ENCODE measurements at places on chromosomes 2 and 18. TPM values are rescaled to one million over a fixed set of nuclear protein-coding genes. Genes with fewer than 3 reads are reported as not detected.

SPP2 gene
- polyA plus RNA-seq = not detected

ASB18 gene
- polyA plus RNA-seq = not detected

INO80D gene
- polyA plus RNA-seq = 21.4 TPM

TPO gene
- polyA plus RNA-seq = not detected

DNA sequence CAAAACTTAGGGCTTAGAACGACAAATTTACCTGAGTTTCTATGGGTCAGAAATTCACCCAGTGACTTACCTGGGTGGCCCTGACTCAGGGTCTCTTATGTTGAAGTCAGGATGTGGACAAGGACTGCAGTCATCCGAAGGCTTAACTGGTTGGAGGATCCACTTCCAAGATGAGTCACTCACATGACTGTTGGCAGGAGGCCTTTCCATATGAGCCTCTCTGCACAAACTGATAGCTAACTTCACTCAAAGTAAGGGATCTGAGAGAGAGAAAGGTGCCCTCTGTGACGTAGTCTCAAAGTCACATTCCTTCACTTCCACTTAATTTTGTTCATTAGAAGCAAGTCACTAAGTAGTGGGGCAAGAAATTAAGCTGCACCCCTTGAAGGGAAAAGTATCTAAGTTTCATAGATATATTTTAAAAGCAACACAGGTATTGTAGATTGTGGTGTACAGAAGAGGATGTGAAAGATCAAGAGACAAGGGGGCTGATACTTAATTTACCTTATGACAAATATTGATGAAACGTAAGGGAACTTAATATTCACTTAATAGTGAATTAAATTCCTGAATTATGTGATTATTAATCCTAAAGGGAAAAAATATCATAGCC is 48.4 kb downstream of the TANK start:
- H3K27me3 ChIP-seq = no peaks in the 10 kb centered on the region
- no peak overlapping the region for H3K4me3 ChIP-seq
- DNase-seq = no peak
- peaks cover 10% of the 10 kb centered on the region for H3K36me3 ChIP-seq

- DNase-seq = no peak
- H3K27ac ChIP-seq = no peak overlapping the region
- H3K36me3 ChIP-seq = no peaks in the 10 kb centered on the region
- H3K4me1 ChIP-seq = no peaks in the 10 kb centered on the region
- no peaks in the 10 kb centered on the region for H3K27me3 ChIP-seq
Observed at GRCh38 chr2:150495993-150496627, 8.6 kb upstream of the RND3 start.

- no peak overlapping the region for H3K4me3 ChIP-seq
- no peak for DNase-seq
- H3K36me3 ChIP-seq = no peaks in the 10 kb centered on the region
- no peak overlapping the region for H3K27ac ChIP-seq
- no peaks in the 10 kb centered on the region for H3K27me3 ChIP-seq
Observed at GRCh38 chr2:80291656-80292055, 12.9 kb downstream of the LRRTM1 start.

- H3K27me3 ChIP-seq = no peaks in the 10 kb centered on the region
- H3K27ac ChIP-seq = peak overlapping the region; percentile 89
- peaks cover 54% of the 10 kb centered on the region for H3K4me1 ChIP-seq
- H3K4me3 ChIP-seq = peak overlapping the region; percentile 92
- peak; percentile 35 for DNase-seq
- no peaks in the 10 kb centered on the region for H3K36me3 ChIP-seq
Observed at GRCh38 chr2:45652090-45653031, 886 bp downstream of the PRKCE start.

GRCh38 chr2:217837530-217837929 is 165.3 kb downstream of the TNS1 start:
- no peaks in the 10 kb centered on the region for H3K4me1 ChIP-seq
- no peak overlapping the region for H3K4me3 ChIP-seq
- no peaks in the 10 kb centered on the region for H3K36me3 ChIP-seq
- no peak overlapping the region for H3K27ac ChIP-seq
- no peaks in the 10 kb centered on the region for H3K27me3 ChIP-seq

DNA sequence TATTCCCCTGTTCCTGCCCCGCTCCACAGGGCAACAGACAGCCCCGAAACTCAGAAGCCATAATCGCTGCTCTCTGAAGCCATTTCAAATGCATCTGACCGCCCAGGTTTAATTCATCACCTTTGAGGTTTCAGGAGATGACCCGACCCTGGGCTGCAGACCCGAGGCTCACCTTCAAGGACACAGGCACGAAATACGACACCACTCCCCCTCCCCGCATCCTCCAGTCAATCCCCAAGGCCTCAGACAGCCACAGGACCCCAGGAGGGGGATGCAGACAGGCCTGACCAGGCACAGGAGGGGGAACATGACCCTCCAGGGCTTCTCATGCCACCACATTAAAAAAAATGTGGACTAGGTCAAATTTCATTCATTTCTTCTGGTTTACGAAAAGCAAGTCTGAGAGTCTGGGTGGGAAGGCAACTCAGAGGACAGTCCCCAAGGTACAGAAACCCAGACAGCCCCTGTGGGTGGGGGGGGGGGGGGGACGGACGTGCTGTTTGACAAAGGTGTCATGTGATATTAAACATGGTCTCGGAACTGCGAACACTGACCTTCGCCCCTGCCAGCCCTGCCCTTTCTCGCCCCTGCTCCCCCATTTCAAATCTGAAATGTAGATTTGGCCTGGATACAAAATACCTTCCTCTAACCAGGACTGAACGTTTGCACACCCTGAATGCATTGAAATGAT is 142.9 kb downstream of the BCL11A start:
- no peak for DNase-seq
- H3K4me1 ChIP-seq = peaks cover 91% of the 10 kb centered on the region
- no peaks in the 10 kb centered on the region for H3K27me3 ChIP-seq

Data from naive B cell (primary cell).